ENCODE measurements at places on chromosomes 1 and 21.

GRCh38 chr1:164033782-164034181 is 525.2 kb upstream of the PBX1 start:
- DNase-seq, result no peak

DNA sequence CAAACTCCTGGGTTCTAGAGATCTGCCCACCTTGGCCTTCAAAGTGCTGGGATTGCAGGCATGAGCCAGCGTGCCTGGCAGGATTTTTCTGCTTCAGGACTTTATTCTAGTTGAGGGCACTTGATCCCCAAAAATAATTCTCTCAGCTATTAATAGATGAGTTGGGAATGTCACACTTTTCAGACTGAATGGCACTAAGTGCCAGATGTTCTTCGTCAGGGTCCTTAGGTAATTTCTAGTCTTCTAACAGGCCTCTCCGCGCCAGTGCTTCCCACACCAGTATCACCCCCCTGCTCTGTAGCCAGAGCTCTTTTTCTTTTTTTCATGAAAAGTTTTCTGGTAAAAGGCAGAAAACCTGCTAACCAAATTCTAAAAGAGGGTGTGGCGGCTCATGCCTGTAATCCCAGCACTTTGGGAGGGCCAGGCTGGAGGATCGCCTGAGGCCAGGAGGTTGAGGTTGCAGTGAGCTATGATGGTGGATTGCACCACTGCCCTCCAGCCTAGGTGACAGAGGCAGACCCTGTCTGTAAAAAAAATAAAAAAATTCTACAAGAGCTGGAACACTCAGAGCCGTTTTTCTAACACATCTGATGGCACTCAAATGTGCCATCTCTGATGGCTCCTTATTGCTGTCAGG is 6.1 kb upstream of the SARS1 start:
- DNase-seq, result no peak

GRCh38 chr1:246162560-246162959 is 344.5 kb downstream of the SMYD3 start:
- DNase-seq, result no peak

- DNase-seq, result no peak
Measured at GRCh38 chr1:210876275-210876674, 257.7 kb downstream of the KCNH1 start.

GRCh38 chr1:206588492-206588891 is 23.8 kb downstream of the EIF2D start:
- DNase-seq, result no peak

DNA sequence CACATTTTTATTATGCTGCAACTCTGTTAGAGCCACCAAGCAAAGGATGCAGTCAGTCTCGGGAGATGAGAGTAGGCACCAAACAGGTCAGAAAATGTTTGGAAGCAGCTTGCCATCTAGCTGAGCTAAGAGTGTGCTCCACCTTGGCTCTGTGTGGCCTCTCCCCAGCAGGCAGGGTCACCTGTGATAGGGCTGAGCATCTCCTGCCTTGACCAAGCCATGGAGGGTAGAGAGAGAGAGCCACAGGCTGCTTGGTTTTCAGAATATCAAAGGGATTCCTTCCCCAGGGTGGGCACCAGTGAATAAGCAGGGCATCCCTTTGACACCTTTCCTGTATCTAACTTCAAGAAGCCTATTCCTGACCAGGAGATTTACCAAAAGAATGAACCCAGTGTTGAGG is 135.5 kb downstream of the SDCCAG8 start:
- no peak for DNase-seq

GRCh38 chr1:1430114-1430982 is 5.1 kb upstream of the VWA1 start:
- DNase-seq, result no peak

DNA sequence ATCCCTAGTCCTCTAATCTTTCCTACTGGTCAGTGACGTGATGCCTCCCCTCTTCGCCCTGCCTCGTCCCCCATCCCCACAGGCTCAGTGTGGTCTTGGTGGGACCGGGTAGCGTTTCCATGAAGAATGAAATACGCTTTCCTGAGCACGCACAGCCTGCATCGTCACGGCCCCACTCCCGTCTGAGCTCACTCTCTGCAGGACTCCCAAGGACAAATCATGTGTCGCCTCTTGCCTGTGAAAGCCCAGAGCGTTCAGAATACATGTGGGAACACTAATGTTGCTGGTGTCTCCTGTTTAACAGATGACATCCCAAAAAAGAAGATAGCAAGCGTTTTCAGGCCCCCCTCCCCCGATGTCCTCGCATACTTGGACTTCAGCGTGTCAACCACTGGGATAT is 49.2 kb downstream of the S100B start:
- no peak for DNase-seq

DNA sequence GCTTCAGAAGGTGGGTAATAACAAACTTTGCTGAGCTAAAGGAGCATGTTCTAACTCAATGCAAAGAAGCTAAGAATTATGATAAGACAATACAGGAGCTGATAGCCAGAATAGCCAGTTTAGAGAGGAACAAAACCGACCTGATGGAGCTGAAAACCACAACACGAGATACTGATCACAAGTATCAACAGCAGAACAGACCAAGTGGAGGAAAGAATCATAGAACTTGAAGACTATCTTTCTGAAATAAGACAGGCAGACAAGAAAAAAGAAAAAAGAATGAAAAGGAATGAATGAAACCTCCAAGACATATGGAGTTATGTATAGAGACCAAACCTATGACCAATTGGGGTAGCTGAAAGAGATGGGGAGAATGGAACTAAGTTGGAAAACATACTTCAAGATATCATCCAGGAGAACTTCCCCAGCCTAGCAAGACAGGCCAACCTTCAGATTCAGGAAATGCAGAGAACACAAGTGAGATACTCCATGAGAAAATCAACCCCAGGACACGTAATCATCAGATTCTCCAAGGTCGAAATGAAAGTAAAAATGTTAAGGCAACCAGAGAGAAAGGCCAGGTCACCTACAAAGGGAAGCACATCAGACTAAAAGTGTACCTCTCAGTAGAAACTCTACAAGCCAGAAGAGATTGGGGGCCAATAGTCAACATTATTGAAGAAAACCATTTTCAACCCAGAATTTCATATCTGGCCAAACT is 20.5 kb downstream of the CD84 start:
- DNase-seq, result no peak

DNA sequence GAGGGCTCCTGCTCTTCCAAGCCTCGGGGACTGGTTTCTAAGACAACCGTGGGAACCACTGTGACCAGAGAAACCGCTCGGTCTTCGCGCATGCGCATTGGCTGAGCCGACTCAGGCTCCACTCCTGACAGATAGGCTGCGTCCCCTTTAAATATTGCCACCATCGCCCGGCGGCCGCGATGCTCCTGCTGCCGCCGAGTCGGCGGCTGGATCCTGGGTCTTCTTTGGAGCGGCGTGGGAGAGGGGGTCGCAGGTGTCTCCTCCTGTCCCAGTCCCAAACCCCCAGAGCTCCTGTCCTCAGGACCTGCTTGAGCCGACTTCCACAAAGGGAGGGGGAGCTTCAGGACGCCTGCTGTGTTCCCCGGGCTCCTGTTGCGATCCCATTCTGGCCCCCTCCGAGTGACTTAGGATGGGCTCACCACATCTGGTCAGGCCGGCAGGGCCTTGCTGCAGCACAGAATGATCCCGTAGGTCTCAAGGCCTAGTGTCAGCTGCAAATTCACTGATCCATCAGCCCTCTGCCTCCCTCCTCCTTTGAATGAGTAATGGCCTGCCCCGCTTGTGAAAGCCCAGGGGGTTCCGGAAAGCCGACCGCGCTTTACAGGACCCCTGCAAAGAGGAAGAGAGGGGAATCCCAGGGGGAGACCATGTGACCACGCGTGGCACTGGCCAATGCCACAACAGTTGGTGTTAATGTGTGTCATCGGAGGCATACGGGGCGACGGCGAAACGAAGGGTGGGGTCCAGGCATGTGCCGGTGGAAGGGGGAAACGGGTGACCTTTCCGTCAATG is 683.2 kb upstream of the TPTE start:
- DNase-seq, result no peak

DNA sequence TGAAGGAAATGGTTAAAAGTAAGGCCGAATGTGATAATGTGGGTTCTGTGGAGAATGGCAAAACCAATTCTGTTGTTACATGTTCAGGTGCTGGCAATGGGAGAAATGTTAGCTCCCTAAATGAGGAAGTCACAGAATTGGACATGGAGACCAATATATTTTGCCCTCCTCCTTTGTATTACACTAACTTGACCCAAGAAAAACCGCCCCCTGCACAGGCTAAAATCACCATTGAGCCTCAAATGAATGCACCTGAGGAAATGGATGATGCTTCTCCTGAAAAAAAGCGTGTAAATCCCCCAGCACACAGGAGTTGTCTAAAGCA is 932 bp downstream of the MAP10 start:
- DNase-seq, result no peak

- DNase-seq, result no peak
Measured at GRCh38 chr1:114097109-114097508, 56.6 kb downstream of the SYT6 start.

- DNase-seq, result no peak
Measured at GRCh38 chr1:80509965-80510522, 1290.7 kb upstream of the ADGRL2 start.

All from NCI-H187 treated with DMSO at 0.1 percent for 48 hours (cell line).